ENCODE measurements at places on chromosomes 5 and 9. TPM values are rescaled to one million over a fixed set of nuclear protein-coding genes. Genes with fewer than 3 reads are reported as not detected.

The FREM1 gene
- 9.9 TPM for total RNA-seq

The UTP15 gene
- total RNA-seq, result 61.0 TPM

The PCDHGB2 gene
- 13.4 TPM for total RNA-seq

The IFNB1 gene
- not detected for total RNA-seq

The GDNF gene
- 1.3 TPM for total RNA-seq

The CCDC171 gene
- 6.4 TPM for total RNA-seq

The LOX gene
- total RNA-seq, result 65.2 TPM

The ISL1 gene
- not detected for total RNA-seq

The SLC6A3 gene
- 0.14 TPM for total RNA-seq

The GPR21 gene
- total RNA-seq, result not detected

The CD180 gene
- 0.85 TPM for total RNA-seq

The CMBL gene
- 3.4 TPM for total RNA-seq

GRCh38 chr9:87765521-87765920, 39.6 kb downstream of the CTSL start:
- no peaks in the 10 kb centered on the region for H3K27me3 ChIP-seq
- no peak for DNase-seq
- H3K27ac ChIP-seq, result no peak overlapping the region
- H3K36me3 ChIP-seq, result no peaks in the 10 kb centered on the region
- H3K4me3 ChIP-seq, result no peak overlapping the region

GRCh38 chr5:10662661-10663488, 98.2 kb downstream of the DAP start:
- no peaks in the 10 kb centered on the region for H3K27me3 ChIP-seq
- no peaks in the 10 kb centered on the region for H3K36me3 ChIP-seq
- H3K4me3 ChIP-seq, result no peak overlapping the region
- H3K27ac ChIP-seq, result no peak overlapping the region

- no peaks in the 10 kb centered on the region for H3K27me3 ChIP-seq
- DNase-seq, result no peak
- no peak overlapping the region for H3K27ac ChIP-seq
- H3K4me1 ChIP-seq, result no peaks in the 10 kb centered on the region
- no peak overlapping the region for H3K4me3 ChIP-seq
Measured at GRCh38 chr9:91896097-91896496, 53.9 kb downstream of the ROR2 start.

- peaks cover under 1% of the 10 kb centered on the region for H3K4me1 ChIP-seq
- H3K27ac ChIP-seq, result no peak overlapping the region
- no peak overlapping the region for H3K4me3 ChIP-seq
- no peak for DNase-seq
- H3K27me3 ChIP-seq, result no peaks in the 10 kb centered on the region
Measured at GRCh38 chr9:128282500-128282899, 6.4 kb downstream of the SWI5 start.

- DNase-seq, result no peak
- no peaks in the 10 kb centered on the region for H3K27me3 ChIP-seq
- H3K4me1 ChIP-seq, result peaks cover 50% of the 10 kb centered on the region
- H3K36me3 ChIP-seq, result no peaks in the 10 kb centered on the region
- peak overlapping the region; percentile 80 for H3K4me3 ChIP-seq
Measured at GRCh38 chr9:71908825-71909224, 2.2 kb downstream of the ABHD17B start.

DNA sequence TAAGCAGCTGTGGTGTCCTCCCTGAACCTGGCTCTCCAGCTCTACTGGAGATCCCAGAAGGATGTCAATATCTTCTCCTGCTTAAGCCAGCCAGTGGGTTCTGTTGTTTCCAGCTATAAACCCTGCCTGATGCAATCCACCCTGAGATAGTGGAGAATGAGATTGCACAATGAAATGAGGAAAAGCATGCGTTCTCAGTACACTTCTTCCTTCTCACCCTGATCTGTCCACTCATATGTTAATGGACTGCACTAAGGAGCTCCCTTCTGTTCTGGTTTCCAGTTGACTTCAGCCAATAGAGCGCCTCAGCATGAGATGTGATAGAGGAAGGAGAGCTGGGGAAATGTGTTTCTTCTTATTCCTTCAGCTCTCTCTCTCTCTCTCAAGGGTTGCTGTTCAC, 40.0 kb upstream of the CDH6 start:
- no peak for DNase-seq
- no peak overlapping the region for H3K4me3 ChIP-seq
- no peaks in the 10 kb centered on the region for H3K4me1 ChIP-seq

DNA sequence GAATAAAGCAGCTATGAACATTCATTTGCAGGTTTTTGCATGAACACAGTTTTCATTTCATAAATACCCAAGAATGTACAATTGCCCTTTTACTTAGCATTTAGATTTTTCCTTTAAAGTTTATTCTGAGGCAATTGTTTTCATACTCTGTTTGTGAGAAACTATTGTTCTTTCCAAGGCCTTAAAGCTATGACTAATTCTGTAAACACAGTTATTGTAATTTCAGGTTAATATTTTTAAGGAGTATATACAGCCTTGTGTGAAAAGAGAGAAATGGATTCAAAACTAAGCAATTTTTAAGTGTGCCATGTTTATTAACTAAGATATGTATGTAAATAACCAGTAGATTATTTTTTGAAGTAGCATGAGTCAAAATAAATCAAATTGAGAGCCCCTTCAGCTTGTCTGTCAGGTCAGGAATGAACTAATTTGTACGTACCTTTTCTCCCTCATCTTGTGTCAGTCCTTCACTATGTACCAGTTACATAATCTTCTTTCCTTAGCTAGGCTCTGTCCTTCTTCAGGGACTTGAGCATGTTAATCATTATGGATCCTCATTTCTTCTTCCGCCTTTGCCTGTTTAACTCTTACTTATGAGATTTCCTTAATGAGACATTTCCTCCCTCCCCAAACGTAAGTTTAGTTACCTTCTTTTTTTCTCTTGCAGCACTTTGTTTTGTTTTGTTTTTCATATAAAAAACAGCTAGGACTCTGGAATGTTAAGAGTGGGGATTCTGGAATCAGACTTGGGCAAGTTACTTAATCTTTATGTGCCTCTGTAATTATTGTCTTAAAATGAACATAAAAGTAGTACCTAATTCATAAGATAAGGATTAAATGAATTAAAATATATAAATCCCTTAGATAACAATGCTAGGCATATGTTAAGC, 63.6 kb downstream of the NIPBL start:
- no peaks in the 10 kb centered on the region for H3K27me3 ChIP-seq
- no peak overlapping the region for H3K27ac ChIP-seq
- no peak overlapping the region for H3K4me3 ChIP-seq

DNA sequence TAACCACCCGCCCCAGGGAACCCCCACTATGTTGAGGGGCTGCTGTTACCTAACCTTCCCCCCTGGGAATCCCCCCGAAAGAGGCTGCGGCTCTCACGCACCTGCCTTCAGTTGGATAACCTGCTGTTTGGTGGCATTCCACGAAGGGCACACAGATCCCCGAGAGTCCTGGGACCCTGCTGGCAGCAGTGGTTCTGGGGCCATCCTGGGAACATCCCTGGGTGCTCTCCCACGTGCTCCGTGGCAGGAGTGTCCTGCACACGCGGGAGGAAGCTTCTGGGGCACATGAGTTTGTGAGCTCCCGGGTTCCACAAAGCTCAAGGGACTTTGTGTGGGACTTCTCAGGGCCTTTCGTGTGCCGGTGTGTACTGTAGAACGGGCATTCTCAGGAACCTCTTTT, 102.3 kb downstream of the RXRA start:
- peaks cover 27% of the 10 kb centered on the region for H3K36me3 ChIP-seq
- no peak overlapping the region for H3K27ac ChIP-seq
- no peaks in the 10 kb centered on the region for H3K27me3 ChIP-seq
- H3K4me3 ChIP-seq, result no peak overlapping the region
- peaks cover 5% of the 10 kb centered on the region for H3K4me1 ChIP-seq
- no peak for DNase-seq

- DNase-seq, result no peak
- no peak overlapping the region for H3K27ac ChIP-seq
- H3K4me1 ChIP-seq, result no peaks in the 10 kb centered on the region
- no peak overlapping the region for H3K4me3 ChIP-seq
- H3K36me3 ChIP-seq, result no peaks in the 10 kb centered on the region
Measured at GRCh38 chr5:107997338-107997980, 326.7 kb upstream of the EFNA5 start.

- H3K36me3 ChIP-seq, result no peaks in the 10 kb centered on the region
- H3K4me1 ChIP-seq, result peaks cover 11% of the 10 kb centered on the region
- no peak overlapping the region for H3K4me3 ChIP-seq
Measured at GRCh38 chr9:124626276-124626675, 119.1 kb upstream of the NR5A1 start.

DNA sequence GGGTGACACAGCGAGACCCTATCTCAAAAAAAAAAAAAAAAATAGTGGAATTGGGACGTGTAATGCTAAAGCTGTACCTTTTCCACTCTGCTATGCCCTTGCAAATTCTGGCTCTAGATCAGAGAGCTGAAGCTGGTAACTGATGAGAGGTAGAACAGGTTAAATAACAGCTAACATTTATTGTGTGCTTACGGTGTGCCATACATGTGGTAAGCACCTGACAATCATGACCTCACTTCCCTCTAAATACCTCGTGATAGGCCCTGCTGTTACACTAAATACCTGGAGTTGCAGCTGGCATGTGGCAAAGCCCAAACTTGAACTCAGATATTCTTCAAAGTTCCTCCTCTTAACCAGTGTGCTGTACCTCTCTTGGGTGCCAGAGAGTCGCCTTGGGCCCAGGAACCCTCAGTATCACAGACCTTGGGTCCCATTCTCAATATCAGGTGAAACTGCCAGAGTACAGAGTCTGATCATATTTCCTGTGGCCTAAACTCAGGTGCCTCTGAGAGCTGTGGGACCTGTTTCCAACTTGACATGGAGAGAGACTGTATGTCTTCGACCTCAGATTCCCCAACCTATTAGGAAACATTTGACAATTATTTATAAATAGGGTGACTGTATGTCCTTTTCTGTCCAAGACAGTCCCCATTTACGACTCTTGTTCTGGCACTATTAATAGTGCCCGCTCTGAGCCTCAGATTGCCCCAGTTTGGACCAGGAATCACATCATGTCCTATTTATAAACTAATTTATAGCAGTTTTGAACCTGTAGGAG, 4.8 kb downstream of the ARL10 start:
- DNase-seq, result no peak
- H3K4me1 ChIP-seq, result peaks cover 3% of the 10 kb centered on the region
- H3K27me3 ChIP-seq, result no peaks in the 10 kb centered on the region
- no peak overlapping the region for H3K4me3 ChIP-seq

- H3K4me1 ChIP-seq, result no peaks in the 10 kb centered on the region
- no peak for DNase-seq
- H3K4me3 ChIP-seq, result no peak overlapping the region
- no peaks in the 10 kb centered on the region for H3K36me3 ChIP-seq
Measured at GRCh38 chr5:178186427-178186826, 744 bp downstream of the GMCL2 start.

- no peaks in the 10 kb centered on the region for H3K36me3 ChIP-seq
- peak overlapping the region; percentile 90 for H3K27ac ChIP-seq
- H3K27me3 ChIP-seq, result no peaks in the 10 kb centered on the region
- no peak for DNase-seq
Measured at GRCh38 chr9:127534931-127535330, 77.1 kb upstream of the STXBP1 start.

DNA sequence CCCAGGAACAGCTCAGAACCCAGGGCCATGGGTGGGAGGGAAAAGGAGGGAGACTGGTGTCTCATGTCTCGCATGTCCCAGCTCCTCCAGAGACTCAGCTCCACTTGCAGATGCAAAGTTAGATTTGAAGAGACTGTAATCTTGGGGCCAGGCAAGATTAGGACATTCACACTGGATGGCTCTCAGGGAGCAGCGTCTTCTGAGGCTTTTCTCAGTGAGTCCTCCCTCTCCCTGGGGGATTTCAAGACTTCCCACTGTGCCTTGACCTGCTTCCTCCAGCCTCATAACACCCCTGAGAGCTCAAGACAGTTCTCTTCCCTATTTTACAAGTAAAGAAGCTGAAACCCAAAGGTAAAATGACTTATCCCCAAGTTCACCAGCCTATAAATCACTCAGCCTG, 10.5 kb upstream of the TCOF1 start:
- no peaks in the 10 kb centered on the region for H3K4me1 ChIP-seq
- no peak overlapping the region for H3K27ac ChIP-seq
- H3K27me3 ChIP-seq, result no peaks in the 10 kb centered on the region
- no peak for DNase-seq

DNA sequence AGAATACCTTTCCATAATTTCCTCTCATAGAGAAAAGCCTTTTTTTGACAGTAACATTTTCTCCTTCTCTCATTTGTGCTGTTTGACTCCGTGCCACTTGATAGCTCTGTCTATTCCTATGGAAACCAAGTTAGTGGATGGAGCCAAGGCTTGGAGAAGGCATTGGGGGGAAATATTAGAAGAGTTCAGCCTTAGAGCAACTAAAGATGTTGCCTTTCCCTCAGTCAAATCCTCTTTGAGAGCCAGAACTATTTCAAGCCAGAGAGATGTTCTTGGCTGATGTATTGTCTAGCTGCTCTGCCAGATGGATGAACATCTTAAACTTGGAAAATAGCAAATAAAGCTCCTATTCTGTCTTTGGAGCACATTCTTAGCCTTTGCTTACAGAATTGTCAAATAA, 112.4 kb downstream of the INVS start:
- no peak for DNase-seq
- H3K4me3 ChIP-seq, result no peak overlapping the region
- no peaks in the 10 kb centered on the region for H3K27me3 ChIP-seq
- H3K27ac ChIP-seq, result no peak overlapping the region
- no peaks in the 10 kb centered on the region for H3K36me3 ChIP-seq
- H3K4me1 ChIP-seq, result no peaks in the 10 kb centered on the region

- H3K4me1 ChIP-seq, result no peaks in the 10 kb centered on the region
- no peaks in the 10 kb centered on the region for H3K36me3 ChIP-seq
- no peaks in the 10 kb centered on the region for H3K27me3 ChIP-seq
- DNase-seq, result no peak
- H3K4me3 ChIP-seq, result no peak overlapping the region
Measured at GRCh38 chr5:103569313-103570060, 6.9 kb upstream of the NUDT12 start.

DNA sequence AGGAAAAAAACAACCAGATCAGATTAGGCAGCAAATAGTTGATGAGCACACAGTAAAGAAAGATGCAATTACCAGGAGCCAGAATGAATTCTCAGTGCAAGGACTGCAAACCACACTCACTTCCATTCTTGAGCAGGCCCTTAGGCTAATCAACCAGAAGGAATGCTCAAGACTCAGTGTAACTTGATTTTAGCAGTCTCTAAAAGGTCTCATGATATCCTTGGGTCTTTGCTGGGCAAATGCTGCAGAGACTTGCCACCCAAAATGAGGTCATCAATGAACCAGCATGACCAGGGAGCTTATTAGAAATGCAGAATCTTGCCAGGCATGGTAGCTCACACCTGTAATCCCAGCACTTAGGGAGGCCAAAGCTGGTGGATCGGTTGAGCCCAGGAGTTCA, 20.1 kb upstream of the TMEM245 start:
- H3K4me1 ChIP-seq, result no peaks in the 10 kb centered on the region
- H3K27me3 ChIP-seq, result no peaks in the 10 kb centered on the region
- H3K36me3 ChIP-seq, result no peaks in the 10 kb centered on the region
- H3K27ac ChIP-seq, result no peak overlapping the region
- no peak for DNase-seq
